Mesangial cell (primary cell): ENCODE measurements at places on chromosomes 13 and 19. TPM values are rescaled to one million over a fixed set of nuclear protein-coding genes. Genes with fewer than 3 reads are reported as not detected.

C19orf73 gene
- 3.7 and 6.0 TPM in 2 replicates for total RNA-seq

SLC25A41 gene
- total RNA-seq = not detected in 2 replicates

PSG11 gene
- total RNA-seq = not detected in 2 replicates

DCT gene
- total RNA-seq = under 0.01 and 0.25 TPM in 2 replicates

RFPL4AL1 gene
- not detected in 2 replicates for total RNA-seq

MBD3L3 gene
- total RNA-seq = not detected in 2 replicates

LGALS14 gene
- not detected in 2 replicates for total RNA-seq

PRTN3 gene
- total RNA-seq = not detected in 2 replicates

CYSLTR2 gene
- total RNA-seq = not detected in 2 replicates

LYPD5 gene
- total RNA-seq = 0.13 and 0.33 TPM in 2 replicates

PCDH17 gene
- 0.13 and 0.33 TPM in 2 replicates for total RNA-seq
